ENCODE measurements at places on chromosomes 2 and 18. TPM values are rescaled to one million over a fixed set of nuclear protein-coding genes. Genes with fewer than 3 reads are reported as not detected.

DNA sequence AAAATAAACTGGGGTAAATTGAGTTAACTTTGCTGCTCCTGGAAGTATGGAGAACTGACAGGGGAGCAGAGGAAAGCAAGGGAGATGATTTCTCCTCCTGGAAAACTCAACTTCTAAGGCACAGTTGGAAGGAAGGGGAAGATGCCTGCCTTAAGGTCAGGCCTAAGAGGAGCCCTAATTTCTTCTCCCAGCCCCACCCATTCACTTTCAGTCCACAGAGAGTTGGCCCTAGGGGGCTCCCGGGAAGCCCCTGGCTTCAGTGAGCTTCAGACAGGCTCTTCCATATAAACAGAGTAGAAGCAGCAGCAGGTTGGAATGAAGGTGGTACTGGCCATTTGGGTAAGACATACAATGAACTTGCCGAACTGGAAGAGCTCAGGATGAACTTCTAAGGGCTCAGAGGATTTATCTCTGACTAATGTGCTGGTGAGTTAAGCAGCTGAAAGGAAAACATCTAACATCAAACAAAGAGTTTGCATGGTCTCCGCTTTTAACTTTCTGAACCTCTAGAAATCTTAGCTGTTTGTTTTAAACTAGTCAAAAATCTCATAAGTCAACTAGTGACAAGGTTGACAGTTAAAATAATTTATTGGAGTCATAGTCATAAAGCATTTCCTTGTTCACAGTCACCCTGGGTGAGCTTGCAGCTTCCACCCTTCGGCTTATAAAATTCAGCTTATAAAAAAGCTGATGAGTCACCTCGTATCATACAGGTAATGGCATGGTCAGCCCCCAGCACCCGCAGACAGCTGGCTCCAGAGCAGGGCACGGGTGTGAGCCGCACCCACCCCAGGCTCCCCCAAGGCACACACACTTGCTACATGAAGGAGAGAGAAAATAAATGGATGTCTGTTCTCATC, 9.8 kb downstream of the MALL start:
- peak; percentile 95 for DNase-seq

GRCh38 chr18:69785466-69785865, 162.2 kb downstream of the CD226 start:
- no peak for DNase-seq

The NMS gene
- total RNA-seq = not detected

The DUSP11 gene
- total RNA-seq = 35.2 TPM

The INPP5D gene
- 24.1 TPM for total RNA-seq

Data from bronchial epithelial cell (primary cell).